ENCODE measurements at places on chromosomes 1 and 21.

GRCh38 chr21:25827513-25827912 lies 92.7 kb downstream of the GABPA start:
- DNase-seq = no peak

DNA sequence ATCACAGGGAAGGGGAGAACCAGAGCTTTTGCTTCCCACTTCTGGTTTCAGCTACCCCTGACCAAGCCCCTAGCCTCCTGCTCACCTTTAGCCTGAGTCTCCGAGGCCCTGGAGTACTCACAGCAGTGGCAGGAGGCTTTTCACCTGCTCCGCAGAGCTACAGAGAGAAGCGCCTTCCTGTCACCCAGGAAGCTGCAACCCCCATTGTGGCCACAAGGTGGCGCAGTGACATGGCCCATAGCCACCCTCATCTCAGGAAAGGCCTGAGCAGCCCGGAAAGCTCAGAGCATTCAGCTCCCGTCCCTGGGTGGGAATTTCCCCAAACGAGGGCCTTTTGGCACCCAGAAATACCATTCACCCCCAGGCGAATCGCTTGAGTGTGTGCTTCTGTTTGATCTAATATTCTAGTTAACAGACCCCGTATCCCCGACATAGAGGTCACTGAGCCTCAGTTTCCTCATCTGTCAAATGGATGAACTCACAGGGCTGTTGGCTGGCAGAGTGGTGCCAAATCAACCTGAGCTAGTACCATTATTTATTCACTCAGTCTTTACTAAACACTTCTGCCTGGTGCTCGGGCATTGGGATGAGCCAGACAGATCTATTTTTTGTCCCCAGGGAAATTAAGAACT lies 25.3 kb downstream of the A3GALT2 start:
- DNase-seq = peak; percentile 74

- no peak for DNase-seq
Observed at GRCh38 chr1:194447636-194448035, 1261.2 kb upstream of the B3GALT2 start.

DNA sequence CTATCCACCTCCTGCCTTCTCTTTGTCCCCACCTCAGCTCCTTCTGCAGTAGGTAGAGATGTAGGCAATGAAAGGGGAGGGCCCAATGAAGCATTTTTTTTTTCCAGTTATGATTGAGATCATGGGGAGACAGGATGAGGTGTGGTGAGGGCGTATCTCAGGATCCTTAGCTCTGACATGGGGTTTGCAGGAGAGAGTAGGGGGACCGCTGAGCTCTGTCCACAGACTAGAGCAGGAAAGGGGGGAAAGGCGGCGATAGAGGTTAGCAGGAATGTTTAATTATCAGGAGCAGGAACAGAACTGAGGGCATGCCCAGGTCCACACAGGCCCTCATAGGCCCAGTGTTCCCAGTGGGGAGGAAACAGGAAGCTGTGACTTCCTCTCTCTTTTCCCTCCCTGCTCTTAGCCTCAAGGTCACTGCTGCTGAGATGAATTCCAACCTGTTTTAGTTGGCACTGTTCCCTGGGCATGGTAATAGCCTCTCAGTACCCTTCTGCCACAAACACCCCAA lies 901 bp upstream of the RXFP4 start:
- DNase-seq = no peak

DNA sequence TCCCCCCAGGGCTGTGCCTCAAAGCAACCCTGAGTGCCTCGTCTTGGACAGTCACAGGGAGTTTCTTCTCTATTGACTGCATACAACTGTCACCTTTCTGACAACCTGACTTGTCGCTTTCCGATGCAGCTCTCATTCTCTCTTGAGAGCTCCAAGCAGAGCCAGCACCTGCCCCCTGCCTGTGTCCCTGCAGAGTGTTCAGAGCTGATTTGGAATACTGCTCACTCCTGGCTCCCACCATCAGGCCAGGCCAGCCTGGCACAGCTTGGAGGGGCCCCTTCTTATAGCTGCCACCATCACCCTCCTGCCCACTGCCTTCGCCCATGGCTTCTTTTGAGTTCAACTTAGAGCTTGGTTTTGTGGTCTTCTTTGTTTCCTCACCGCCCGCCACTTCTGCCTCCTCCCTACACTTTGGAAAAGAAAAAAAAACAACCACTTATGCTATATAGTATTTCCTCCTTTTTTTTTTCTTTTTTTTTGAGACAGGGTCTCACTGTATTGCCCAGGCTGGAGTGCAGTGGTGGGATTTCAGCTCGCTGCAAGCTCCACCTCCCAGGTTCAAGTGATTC lies 12.3 kb downstream of the NCF2 start:
- DNase-seq = no peak

DNA sequence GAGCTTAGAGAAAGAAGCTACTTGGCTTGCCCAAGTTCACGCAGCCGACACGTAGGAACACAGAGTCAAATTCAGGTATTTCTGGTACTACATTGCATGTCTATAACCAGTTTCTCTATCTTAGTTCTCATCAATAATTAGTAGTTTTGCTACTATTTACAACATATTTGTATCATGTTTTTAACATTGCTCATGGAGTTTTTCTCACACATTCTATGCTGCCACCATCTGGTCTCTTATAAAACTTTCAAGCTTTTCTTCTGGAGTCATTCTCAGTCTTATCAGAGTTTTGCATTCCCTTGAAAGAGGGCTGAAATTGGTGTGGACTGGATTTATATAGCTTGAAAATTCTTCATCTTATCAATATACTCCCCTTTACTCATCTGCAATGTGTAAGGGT lies 118.8 kb upstream of the PALMD start:
- no peak for DNase-seq

- no peak for DNase-seq
Observed at GRCh38 chr1:77513839-77514763, 168.4 kb downstream of the ZZZ3 start.

DNA sequence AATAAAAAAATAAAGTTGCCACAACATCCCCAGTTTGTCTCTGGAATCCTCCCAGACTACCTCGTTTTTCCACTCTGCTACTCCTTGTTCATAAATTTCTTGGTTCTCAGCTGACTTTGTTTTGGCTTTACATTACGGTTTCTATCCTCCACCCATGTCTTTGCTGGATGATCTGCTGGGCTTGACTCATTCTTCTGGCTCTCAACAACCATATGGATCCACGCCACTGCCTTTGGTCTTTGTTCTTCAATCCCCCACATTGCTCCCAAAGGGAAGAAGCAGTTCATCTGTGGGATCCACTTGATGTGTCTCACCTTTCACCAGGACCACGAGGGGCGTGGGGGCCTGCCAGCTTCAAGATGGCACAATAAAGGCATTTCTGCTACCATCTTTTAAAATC lies 67.1 kb upstream of the NBL1 start:
- no peak for DNase-seq

- DNase-seq = no peak
Observed at GRCh38 chr1:156433602-156434001, 64.6 kb downstream of the RHBG start.

DNA sequence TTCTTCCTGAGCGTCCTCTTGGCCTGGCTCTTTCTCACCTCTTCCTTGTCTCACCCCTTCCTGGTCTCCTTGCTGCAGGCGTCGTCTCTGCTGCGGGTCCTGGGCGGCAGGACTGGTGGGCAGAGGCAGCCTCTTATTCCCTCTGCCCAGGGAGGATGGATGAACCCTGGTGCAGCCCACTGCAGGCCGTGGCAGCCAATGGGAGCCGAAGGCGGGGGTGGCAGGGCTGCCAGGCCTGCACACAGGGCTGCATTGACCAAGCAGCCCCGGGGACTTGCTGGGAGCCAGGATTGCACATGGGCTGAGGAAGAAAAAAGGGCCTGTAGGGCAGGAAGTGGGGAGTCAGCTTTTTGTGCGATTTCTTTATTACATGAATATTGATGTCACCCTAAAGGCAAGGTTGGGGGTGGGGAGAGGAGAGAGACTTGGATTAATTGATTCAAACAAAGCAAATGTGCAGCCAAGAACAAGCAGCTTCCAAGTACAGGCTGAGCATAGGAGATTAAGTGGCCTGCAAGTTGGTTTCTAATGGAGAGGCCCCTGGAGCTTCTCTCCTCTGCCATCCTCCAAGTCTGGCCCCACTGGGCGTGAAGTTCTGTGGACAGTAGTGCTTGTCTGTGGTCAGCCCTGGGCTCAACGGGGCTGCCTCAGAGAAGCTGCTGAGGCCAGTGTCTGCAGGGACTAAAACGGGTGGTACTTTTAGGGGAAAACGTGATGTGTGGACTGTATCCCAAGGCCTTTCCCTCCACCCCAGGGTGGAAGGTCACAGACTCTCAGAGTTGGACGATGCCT lies at the start of gene S100B:
Gene S100B (minus strand): TSS at position 108 of the 792 bp plus-strand sequence. CDS start 2,667 bp downstream, outside the sequence.
- DNase-seq = no peak

GRCh38 chr1:43880604-43881003 lies 53.0 kb upstream of the ARTN start:
- DNase-seq = no peak

- DNase-seq = peak; percentile 65
Observed at GRCh38 chr1:39575191-39576015, 1.2 kb downstream of the PABPC4 start.

DNA sequence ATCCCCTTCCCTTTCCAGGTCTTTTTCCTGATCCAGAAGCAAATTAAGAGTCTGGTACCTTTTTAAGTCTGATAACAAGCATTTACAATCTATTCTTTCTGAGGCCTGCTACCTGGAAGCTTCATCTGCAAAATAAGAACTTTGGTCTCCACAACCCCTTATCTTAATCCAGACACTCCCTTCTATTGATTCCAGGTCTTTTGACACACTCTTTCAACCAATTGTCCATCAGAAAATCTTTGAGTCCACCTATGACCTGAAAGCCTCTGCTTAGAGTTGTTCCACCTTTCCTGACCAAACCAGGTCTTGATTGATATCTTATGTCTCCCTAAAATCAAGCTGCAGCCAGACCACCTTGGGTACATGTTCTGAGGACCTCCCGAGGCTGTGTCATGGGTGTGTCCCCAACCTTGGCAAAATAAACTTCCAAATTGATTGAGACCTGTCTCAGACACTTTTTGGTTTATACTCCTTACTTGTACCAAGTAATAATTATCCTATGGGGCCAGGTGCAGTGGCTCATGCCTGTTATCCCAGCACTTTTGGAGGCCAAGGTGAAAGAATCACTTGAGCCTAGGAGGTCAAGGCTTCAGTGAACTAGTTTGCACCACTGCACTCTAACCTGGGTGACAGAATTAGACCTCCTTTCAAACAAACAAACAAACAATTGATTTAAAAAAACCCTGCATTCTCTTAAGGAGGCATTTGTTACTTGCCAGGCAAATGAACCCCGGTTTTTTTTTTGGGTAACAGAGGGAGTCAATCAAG lies 126.1 kb downstream of the MAP3K21 start:
- DNase-seq = no peak

- DNase-seq = no peak
Observed at GRCh38 chr1:4563586-4563985, 90.8 kb upstream of the AJAP1 start.

GRCh38 chr1:84269306-84269705 lies 32.2 kb upstream of the SAMD13 start:
- DNase-seq = no peak

GRCh38 chr1:230383425-230383824 lies 42.7 kb downstream of the PGBD5 start:
- DNase-seq = no peak

DNA sequence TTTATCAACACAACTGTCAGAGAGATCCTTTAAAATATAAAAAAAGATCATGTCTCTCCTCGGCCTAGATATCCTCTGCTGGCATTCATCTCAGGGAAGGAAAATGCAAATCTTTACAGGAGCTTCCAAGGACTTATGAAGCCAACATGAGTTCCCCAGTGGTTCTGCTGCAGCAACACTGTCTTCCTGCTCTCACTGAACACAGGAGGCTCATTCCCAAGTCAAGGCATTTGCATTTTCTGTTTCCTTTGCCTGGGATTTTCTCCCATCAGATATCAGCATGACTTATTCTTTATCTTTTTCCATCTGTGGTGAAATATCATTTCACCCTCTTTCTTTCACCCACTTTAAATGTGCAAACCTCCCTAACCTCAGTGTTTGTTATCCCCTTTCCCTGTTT lies 513.8 kb upstream of the ZP4 start:
- no peak for DNase-seq

DNA sequence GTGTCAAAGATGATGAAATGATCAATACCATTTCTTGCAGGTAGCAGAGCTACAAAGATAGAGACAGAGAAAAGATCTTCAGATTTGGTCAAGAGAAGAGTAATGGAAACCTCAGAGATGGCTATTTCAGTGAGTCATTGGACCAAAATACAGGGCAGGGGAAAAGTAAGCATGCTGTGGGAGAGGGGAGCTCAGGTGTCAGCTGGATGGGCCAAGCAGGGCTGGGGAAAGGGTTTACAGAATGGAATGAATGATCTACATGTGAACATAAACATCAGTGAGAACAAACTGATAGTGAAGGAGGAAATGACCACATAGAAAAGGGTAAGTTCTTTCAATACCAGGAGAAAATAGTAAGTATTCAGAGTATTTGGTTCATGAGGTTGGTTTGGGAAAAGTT lies 61.4 kb upstream of the CNN3 start:
- DNase-seq = no peak

DNA sequence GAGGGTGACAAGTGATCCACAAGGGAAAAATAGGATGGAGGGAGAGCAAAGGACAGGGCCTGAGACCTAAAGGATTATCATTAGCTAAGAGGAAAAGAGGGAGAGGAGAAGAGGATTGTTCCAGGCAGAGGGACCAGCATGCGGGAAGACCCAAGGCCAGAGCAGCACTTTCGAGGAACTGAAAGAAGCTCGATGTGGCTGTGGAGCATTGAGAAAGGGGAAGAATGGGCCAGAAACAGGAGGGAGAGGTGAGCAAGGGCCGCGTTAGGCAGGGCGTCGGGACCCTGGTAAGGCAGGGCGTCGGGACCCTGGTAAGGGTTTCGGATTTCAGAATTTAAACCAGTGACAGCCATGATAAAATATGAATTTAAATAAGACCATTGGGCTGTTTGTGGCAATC lies 22.8 kb upstream of the CSF1 start:
- DNase-seq = no peak

DNA sequence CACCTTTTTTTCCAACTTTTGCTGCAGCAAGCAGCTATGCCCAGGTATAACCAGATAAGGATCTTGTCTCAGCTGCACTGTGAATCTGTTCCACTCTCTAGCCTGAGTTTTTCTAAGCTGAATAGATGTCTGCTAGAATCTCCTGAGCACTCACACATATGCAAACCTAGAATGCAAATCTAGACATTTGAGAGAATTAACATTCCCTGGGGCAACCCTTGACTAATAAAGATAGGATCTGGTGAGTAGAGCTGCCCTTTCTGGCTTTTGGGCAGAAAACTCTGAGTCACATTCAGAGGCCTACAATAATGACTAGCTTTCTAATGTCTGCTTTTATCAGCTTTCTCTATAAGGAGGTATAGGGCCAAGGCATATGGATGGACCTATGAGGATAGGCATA lies 61.4 kb upstream of the BARHL2 start:
- no peak for DNase-seq

DNA sequence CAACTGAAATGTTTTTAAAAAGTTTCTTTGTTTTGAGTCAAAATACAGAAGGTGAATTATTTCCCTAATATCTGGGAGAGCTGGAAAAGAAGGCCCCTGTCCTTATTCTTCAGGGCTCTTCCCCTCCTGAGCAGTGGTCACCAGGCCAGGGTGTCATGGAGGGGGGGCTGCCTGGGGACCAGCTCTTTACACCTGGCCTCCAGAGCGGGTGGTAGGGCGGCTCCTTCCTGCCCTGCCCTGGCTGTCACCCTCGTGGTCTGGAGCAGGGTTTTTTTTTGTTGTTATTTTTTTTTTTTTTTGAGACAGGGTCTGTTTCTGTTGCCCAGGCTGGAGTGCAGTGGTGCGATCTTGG lies 6.6 kb downstream of the SKI start:
- peak; percentile 29 for DNase-seq

All from stimulated activated CD8-positive, alpha-beta memory T cell treated with anti-CD3 and anti-CD28 coated beads, Interleukin-7, amount 100 ng/mL, for 4 hours (primary cell).